HFF-Myc (cell line): ENCODE measurements at places on chromosomes 4 and X.

DNA sequence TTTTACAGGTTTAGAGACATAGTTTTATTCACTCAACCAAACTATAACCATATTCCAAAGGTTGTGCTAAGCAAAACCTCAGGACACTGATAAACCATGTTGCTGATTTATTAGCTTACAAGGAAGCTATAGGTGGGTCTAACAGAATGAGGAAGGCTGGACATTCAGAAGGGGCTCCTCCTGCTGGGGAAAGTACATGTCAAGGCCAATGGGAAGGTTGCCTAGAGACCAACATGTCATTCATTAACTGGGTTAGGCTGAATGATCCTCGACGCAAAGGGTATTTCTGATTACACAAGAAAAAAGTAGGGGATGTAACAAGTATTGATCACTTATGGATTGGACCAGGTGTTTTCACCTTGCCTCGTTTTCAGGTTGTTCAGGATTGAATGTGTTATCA, 30.3 kb downstream of the SLC10A6 start:
- DNase-seq, result no peak

DNA sequence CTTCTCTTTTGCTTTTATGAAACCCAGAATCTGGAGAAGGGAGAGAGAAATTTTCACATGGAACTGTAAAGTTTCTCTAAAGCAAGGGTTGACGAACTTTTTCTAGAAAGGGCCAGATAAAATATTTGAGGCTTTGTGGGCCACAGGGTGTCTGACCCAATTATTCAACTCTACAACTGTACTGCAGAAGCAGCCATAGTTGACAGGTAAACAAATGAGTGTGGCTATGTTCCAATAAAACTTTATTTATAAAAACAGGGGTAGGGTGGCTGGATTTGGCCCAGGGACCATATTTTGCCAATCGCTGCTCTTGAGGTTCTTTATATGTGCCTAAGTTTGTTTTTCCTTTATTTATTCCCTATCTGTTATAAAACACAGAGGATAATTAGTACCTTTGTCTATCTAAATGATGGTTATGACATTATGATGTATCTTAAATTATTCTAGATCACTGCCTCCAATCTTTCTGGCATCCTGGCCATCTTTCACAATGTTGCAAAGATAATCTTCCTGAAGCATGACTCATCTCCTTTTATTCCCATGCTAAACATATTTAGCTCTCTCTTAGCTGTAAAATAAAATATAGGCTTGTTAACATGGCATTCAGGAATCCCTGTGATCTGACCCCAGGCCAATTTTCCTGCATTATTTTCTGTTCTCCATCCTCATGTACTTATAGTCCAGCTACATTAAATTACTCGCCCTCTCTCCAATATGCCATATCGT, 106.8 kb upstream of the CBLL2 start:
- DNase-seq, result no peak

DNA sequence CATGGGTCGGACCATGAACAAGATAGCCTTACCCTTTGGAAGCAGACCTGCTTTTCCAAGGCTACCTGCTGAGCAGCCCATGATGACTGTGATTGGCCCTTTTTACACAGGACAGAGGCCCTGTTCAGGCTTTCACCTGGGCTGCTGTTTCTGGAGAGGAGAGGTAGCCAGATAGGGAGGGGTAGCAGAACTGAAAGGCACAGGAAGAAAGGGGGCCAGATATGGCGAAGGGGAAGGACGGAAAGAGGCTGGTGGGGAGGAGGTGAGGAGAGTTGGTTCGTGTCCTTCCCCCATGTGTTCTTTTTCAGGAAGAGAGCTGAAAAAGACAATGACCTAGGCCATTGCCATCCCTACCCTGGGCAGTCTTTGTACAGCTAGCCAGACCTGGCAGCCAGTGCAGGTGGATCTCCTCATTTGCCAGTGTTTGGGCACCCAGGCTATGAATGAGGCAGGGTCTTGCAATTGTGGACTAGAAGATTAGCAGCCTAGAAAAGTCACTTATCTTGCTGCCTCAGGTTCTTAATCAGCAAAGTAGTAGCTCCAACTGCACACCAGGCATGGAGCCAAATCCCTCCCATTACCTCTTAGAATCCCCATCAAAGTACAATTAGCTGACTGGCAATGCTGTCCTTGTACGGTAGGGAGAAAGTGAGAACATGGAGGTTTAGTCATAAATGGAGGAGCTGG, 139.6 kb downstream of the AMMECR1 start:
- DNase-seq, result no peak

DNA sequence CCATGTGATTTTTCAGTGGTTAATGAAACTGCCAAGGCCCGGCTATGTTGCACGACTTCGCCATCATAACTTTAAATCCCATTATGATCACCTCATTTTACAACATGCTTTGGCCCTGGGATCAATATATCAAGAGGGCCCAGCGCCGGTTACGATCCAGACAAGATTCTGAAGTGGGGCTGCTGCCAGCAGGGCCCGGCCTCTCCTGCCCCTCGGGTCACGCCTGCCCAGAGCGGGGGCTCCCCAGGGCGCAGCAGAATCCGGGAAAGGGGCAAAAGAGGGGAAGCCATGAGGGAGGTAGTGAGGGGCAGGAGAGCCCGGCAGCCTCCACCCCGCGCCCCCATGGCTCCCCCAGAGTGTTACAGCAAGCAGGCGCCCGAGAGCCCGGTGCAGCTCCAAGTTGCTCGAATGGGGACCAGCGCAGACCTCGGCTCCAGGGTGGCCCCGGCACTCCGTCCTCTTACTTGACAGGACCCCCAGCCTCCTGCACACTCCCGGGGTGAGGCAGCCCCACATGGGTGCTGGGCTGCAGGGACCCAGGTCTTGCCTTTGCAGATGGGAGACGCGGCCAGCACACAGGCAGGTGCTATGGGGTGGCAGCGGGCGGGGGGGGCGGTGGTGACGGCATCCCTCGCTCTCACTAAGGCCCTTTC, 129.8 kb upstream of the NKX1-1 start:
- no peak for DNase-seq

DNA sequence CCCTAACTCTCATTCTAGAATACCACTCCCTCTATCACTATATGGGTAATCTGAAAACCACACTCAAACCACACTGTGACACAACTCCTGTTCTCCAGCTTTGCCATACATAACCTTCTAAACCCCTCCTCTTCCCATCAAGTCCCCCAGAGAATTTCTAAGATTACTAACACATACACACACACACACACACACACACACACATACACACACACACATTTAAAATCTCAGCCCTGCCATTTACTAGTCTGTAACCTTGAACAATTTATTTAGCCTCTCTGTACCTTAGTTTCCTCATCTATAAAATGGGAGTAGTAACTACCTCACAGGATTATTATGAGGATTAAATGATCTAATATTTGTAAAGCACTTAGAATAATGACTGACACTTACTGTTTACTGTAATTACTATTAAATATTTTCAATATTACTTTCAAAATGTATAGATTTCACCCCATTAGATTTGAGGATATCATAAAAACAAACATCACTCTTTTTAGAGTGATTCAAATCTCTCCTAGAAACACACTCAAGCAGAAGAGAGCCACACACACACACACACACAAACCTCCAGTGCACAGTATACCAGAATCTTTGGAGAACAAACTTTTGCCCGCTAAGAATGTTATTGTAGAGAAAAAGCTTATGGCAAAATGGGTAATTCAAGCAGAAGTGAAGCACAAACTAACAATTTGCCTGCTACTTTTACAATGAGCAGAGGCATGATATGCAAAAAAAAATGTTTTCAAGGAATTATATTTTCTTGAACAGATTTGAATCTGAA, 3.8 kb downstream of the ANKRD50 start:
- no peak for DNase-seq

DNA sequence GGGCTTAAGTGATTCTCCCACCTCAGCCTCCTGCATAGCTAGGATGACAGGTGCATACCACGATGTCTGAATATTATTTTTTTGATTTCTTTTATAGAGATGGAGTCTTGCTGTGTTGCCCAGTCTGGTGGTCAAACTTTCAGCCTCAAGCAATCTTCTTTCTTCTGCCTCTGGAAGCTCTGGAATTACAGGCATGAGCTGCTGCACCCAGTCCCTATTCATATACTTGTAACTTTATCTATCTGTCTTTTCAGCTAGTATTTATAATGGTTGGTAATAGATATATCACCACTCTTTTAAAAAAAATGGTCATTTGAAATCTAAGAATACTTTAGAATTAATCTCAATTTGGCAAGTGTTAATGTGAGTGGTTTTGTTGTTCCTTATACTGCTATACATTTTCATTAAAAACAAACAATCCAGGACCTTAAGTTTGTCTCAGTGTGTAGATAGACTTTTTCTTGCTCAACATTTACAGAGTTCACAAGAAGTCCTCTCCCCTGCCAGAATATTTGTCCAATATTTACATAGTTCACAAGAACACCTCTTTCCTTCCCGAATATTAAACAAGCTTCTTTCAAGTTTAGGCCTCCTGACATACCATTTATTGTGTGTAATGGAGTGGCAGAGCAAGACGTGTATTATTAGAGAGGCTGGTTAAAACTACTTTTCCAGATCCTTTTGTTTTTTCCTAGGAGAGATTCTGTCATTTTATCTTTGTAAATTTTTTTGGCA, 1197.4 kb upstream of the ADGRL3 start:
- no peak for DNase-seq

- DNase-seq, result no peak
Observed at GRCh38 chr4:129189630-129190029, 93.7 kb downstream of the C4orf33 start.

DNA sequence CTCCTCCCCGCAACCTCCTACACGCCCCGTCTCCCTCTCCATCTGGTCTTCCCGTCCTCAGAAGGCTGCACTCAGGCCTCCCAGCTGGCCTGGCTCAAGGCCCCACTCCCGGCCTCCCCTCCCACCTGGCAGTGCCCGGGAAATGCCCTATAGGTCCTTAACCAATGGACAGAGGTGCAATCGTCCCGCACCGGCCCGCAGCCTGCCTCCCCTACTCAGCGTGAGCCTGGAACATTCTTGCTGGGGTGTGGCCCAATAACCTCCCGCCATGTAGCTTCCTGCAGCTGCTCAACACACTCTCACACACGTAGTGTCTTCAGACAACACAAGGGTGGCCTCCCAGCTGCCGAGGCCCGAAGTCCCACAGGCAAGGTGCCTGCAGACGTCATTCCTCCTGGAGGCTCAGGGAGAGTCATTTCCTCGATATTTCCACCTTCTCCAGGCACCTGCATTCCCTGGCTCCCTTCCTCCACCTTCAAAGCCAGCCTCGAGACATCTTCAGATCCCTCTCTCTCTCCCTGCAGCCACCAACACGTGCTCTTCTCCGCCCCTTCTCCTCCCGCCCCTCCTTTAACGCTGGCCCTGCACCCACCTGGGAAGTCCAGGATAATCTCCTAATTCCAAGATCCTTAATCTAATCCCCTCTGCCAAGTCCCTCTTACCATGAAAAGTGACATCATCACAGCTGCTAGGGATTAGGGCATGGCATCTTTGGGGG, 56.2 kb downstream of the ADRA2C start:
- DNase-seq, result no peak

- DNase-seq, result no peak
Observed at GRCh38 chr4:143514497-143514896, 995 bp downstream of the SMARCA5 start.

- DNase-seq, result no peak
Observed at GRCh38 chrX:115952417-115953092, 218.0 kb upstream of the AGTR2 start.

- DNase-seq, result no peak
Observed at GRCh38 chr4:156939801-156940200, 31.8 kb downstream of the PDGFC start.

- DNase-seq, result no peak
Observed at GRCh38 chr4:80540349-80540748, 204.8 kb downstream of the CFAP299 start.

DNA sequence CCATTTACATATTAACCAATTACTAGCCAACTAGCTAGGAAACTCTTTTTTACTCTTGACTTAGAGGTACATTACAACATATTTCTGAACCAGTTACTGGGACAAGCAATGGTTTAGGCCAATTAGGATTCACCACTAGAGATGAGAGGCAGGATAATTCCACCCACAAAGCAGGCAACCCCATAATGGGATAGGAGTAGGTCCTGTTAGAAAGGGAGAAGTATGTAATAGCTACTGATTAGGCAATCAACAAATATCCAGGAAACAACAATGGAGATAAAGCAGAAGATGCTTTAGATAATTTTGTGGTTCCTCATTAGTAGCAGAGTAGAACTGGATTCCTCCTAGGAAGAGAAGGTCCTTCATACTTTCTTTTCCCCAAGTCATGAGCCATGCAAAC, 173.8 kb upstream of the GLRA2 start:
- no peak for DNase-seq

DNA sequence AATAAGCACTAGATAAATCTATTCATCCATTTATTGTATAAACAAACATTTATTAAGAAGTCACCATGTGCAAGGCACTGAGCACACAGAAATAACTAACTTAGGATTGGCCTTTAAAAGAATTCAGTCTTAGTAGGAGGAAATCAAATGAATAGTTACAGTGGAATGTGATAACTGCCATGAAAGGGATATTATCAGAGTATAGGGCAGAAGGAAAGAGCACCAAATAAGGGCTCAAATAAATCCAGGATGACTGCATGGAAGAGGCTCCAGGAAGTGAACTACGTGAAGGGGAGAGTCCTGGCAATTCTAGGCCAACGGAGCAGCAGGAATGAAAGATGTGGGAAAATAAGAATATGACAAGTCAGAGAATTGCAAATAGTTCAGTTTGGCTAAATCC, 406.0 kb downstream of the INPP4B start:
- no peak for DNase-seq

DNA sequence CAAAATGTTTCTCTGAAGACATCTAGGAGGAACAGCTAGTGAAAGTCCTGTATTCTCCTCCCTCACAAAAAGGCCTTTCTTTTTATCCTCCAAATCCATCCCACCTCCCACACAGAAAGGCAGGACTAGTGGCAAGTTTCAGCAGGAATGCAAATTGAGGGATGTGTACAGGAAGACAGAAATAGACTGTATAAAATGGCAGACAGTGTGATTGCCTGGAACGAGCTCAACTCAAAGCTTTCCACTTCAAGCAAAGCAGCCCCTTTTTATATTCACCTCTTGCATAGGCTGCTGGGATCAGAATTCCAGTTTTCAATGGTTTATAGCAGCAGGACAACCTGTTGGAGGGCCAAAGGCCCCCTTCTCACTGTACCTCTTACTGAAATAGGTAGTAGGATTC, 57.5 kb downstream of the DCX start:
- DNase-seq, result no peak

DNA sequence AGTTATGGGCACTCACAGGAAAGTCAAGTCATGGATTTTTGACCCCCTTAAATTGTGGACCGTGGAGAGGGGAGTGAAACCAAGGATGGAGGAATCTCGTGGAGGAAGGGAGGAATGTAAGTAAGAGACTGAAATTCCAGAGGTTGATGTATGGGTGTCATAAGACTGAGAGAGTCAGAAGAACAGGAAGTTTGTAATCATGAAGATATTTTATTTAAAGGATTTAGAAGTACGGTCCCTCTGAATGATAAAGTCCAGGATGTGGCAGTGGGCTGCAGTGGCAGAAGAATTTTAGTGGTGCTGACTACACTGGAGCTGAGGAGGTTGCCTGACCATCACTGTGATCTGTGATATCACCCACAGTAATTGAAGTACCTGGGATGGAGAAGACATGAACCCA, 57.8 kb downstream of the DCLK2 start:
- DNase-seq, result no peak
